Activated T-helper 1 cell treated with Interleukin-2 at 50 U/mL for 16 hours (primary cell): ENCODE measurements at places on chromosomes 2 and 18.

- DNase-seq, result no peak
Measured at GRCh38 chr2:189113963-189114362, 65.6 kb downstream of the COL5A2 start.

DNA sequence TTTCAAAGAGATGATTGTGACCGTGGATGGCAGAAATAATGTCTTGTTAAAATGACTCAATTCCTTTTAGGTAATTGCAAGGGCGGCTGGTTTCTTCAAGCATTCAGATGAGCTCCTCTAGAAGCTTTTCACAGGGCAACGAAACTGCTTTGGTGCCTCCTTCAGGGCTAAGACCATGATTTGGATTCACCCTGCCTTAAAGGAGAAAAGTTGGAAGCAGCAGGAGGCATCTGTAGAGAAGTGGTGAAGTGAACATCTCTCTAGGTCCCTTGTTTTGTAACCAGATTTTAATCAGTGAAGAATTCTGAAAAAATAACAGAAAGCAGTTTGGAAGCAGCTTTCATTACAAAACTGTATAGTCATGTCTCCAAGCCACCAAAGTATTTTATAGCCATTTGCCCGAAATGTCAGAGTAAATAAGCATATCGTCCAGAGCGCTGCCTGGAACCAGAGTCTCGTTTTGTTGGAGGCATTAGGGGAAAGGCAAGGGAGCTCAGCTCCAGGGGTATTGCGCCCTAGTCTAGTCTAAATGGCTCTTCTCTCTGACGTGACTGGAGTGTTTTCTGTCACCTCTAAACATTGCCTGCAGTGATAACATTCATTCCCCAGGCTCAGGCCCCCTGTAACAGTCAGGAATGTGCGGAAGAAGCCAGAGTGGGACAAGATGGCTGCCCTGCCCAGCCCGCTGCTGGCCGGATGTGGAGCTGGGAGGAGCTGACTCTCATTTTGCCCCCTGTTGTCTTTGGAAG, 57.8 kb upstream of the ITGB6 start:
- DNase-seq, result no peak

- DNase-seq, result no peak
Measured at GRCh38 chr2:86323273-86324021, 14.0 kb downstream of the REEP1 start.

DNA sequence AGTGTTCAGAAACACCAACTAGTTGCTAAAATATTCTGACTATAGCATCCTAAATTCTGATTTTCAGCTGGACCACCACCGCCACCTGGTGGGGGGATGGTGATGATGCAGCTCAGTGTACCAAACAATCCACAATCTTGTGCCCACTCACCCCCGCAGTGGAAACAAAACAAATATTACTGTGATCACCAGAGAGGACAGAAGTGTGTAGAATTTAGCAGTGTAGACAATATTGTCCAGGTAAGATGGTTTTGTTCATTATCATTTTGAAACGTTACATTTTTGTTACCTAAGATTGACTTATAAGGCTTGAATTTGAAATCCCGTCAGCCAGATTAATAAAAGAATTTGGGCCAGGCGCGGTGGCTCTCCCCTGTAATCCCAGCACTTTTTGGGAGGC, 31.7 kb upstream of the UBXN4 start:
- peak; percentile 46 for DNase-seq

DNA sequence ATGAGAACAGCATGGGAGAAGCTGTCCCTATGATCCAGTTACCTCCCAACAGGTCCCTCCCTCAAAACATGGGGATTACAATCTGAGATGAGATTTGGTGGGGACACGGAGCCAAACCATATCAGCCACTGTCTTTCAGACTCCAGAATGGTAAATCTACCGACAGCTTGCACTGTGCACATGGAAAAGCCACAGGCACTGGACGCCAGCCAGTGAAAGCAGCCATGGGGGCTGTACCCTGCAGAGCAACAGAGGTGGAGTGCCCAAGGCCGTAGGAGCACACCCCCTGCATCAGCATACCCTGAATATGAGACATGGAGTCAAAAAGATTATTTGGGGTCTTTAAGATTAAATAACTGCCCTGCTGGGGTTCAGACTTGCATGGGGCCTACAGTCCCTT, 218.4 kb downstream of the PDE1A start:
- DNase-seq, result no peak

- DNase-seq, result no peak
Measured at GRCh38 chr2:72454189-72454588, 306.5 kb upstream of the CYP26B1 start.

DNA sequence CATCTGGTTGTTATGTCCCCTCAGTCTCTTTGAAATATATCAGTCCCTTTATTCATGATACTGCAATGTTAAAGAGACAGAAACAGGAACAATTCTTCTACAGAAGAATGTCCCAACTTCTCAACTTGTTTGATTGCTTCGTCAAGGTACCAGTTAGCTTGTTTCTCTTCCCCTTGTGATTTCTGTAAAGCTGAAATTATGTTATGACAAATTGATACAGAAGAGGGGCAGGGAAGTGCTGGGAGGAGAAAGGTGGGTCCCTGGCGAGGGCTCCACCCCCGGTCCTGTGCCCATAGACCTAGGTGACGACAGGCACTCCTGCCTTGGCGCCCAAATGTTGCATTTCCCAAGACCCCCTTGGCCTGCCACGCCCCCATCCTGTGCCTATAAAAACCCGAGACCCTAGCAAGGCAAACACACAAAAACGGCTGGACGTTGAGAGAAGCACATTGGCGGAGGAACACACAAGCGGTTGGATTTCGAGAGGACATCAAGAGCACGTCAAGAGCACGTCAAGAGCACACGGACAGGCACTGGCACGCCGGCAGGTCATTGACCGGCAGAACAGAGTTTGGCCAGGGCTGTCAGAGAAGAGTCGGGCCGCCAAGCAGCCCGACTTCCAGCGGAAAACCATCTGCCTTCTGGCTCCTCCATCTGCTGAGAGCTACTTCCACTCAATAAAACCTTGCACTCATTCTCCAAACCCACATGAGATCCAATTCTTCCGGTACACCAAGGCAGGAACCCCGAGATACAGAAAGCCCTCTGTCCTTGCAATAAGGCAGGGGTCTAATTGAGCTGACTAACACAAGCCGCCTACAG, 11.5 kb upstream of the RTN4 start:
- no peak for DNase-seq

DNA sequence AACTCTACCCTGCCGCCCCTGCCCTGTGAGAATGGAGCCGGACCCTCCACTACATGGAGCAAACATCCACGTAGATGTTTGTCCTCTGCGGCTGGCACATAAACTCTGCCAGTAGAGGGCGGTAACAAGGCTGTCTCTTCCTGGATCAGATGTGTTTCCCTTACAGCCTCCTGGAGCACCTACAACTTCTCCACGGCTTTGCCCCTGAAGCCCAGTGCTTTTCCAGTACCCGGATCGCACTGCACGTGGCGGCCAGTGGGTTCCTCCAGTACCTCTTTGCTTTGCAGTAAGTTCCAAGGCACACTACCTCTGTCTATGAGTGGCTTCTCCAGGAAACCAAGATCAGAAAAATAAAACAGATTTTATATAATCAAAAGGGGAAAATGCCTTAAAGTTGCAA, 651.3 kb downstream of the DCDC2C start:
- no peak for DNase-seq

DNA sequence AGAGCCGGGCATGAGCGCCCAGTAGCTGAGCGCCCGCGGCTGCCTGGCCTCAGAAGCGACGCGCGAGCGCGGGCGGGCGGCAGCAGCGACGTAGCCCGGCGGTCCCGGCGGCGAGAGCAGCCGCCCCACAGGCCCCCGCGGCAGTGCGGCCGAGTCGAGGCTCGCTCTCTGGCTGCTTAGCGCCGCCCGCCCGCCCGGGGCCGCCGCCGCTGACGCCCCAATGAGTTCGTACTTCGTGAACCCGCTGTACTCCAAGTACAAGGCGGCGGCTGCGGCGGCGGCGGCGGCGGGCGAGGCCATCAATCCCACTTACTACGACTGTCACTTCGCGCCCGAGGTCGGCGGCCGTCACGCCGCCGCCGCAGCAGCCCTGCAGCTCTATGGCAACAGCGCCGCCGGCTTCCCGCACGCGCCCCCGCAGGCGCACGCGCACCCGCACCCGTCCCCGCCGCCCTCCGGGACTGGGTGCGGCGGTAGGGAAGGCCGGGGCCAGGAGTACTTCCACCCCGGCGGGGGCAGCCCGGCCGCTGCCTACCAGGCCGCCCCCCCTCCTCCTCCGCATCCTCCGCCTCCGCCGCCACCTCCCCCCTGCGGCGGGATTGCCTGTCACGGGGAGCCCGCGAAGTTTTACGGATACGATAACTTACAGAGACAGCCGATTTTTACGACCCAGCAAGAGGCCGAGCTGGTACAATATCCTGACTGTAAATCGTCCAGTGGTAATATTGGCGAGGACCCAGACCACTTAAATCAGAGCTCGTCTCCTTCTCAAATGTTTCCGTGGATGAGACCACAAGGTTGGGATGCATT, 847 bp downstream of the HOXD8 start:
- DNase-seq, result no peak

DNA sequence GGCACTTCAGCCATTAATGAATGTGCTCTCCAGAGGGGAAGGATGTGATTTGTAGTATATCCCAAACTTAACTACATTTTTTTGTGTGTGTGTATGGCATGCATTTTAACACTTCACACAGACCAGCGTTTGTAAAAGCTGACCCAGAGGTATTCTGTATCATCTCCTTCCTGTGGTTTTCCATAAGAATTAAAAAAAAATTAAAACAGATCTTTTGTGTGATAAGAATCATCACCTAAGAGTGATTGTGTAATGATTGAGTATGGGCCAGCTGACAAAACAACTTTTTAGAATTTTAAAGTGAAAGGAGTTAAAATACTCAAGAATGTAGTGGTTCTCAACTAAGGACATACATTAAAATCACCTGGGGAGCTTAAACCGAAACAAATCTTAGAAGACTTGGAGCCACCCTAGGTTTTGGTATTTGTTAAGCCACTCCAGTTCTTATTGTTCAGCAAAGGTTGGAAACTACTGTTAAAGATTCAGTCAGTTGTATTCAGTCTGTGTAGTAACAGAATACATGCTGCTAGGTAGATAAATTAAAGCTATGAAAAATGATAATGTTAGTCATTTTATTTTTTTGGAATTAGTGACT, 120.1 kb downstream of the HAUS1 start:
- DNase-seq, result no peak

GRCh38 chr2:49598231-49598630, 443.9 kb upstream of the FSHR start:
- DNase-seq, result no peak

DNA sequence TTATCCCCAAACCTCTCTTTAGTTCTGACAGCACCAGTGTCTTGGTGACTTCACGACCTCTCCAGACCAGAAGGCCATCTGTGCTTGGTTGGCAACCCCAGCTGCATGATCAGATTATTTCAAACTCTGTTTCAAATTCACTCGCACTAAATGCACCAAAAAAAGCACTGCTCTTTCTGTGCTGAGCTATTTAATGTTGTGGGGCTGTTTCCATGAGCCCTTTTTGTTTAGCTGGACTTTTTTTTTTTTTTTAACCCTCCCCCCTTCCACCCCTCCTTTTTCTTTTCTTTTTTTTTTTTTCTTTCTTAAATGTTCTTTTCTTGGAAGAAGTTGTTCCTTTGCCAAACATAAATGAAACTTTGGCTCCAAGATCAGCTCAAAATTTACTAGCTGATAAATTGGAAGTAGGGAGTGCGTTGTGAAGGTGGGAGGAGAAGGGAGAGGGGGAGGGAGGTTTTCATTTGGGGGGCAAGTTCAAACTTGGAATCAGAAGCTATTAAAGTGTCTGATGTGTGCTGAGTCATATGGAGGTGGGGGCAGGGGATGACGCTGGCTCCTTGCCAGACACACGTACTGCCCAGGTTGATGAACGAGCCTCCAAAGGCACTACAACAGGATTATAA, 543.0 kb upstream of the TNP1 start:
- no peak for DNase-seq

GRCh38 chr2:101290711-101291110, 17.8 kb downstream of the RNF149 start:
- DNase-seq, result no peak

- no peak for DNase-seq
Measured at GRCh38 chr18:36493349-36494159, 196.0 kb downstream of the FHOD3 start.

GRCh38 chr2:152548996-152549395, 168.3 kb downstream of the PRPF40A start:
- no peak for DNase-seq

DNA sequence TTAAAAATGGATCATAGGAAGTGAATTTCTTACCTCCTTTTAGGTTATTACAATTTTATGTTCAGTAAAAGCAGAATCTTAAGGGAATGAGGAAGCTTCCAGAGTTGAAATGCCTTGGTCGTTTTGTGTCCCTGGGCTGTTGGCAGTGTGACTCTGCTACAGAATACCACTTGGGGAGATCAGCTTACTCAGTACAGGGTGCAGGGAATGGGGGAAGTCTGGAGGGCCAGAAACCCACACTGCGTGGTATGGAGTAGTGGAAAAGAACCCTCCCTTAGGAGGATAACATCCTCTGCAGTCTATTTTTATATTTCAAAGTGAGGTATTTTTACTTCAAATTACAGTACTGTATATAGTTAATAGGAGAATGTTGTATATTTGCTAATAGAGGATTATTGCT, 51.1 kb downstream of the R3HDM1 start:
- no peak for DNase-seq

DNA sequence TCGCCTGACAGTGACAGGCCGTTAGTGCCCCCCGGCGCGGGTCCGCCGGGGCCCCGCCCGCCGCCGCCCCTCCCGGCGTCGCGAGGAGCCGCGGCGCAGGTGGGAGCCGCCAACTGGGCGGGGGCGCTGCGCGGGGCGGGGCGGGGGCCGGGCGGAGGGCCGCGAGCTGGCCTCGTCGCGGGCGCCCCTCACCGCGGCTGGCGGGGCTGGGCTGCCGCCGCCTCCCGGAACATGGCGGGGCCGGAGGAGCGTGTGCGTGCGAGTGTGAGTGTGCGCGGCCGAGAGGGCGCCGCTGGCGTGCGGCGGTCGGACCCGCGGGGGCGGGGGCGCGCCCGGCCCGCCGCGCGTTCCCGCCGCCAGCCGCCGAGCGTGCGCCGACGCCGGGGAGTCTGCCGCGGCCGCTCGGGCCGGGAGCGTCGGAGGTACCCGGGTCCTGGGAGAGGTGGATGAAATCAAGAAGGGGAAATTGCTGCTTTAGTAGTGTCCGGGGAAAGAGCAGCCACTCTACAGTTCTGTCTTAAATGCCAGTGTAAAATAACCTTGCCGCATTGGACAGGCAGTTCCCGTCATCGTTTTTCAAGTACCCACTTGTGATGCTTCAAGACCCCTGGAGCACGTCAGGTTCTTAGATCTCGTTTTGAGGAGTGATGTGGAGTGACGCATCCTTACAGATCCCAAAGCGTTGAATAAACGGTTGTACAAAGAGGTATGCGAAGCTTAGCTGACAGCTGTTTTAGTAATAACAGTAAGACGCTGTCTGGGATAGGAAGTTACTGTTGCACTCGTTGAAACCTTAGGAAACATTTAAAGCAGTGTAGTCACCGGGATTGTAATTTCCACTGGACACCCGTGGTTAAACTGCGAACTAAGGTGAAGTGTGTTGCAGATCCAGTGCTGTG, 836 bp downstream of the ANKRD12 start:
- peak; percentile 69 for DNase-seq

- DNase-seq, result no peak
Measured at GRCh38 chr2:65916177-65916576, 483.8 kb upstream of the SPRED2 start.
